ENCODE measurements at places on chromosomes 1 and 21. TPM values are rescaled to one million over a fixed set of nuclear protein-coding genes. Genes with fewer than 3 reads are reported as not detected.

GRCh38 chr1:38102636-38103035 is 56.0 kb upstream of the POU3F1 start:
- H3K4me1 ChIP-seq, result no peaks in the 10 kb centered on the region
- no peak for DNase-seq
- H3K36me3 ChIP-seq, result no peaks in the 10 kb centered on the region
- no peak overlapping the region for H3K27ac ChIP-seq

DNA sequence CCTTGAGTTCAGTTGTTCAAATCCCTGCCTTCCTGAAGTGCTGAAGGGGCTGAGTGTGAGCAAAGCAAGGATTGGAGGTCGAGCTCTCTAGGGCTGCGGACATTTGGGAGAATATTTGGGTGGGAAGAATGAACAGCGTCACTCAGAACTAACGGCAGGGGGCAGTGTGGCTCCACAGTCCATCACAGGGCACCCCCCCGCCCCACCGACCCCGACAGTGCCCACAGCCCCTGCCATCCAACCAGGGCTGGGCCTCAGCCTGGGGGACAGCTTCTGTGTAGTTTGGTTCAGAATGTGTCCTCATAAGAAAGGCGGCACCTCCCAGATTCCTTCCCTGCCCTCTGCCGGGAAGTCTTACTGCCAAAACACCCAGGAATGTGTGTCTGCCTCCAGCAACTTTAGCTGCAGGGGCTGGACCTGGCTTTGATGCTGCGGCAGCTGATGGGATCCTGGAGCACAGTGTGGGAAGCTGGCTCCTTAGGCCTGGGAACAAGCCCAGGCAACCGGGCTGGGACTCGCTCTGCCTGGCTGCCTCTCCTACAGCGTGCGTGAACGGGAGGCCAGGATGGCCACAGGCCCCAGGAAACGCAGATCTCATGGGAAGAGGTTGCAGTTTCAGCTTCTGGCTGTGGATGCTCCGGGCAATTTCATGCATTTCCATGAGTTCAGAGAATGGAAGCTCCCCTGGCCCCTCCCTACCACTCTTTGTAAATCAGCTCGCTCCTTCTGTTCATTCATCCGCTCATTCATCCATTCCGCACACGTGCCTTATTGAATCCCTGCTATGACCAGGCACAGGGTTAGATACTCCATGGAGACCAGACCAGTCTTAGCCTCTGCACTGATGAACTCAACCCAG is 104.9 kb upstream of the TMPRSS2 start:
- DNase-seq, result peak; percentile 8
- peaks cover 44% of the 10 kb centered on the region for H3K27me3 ChIP-seq
- no peaks in the 10 kb centered on the region for H3K36me3 ChIP-seq
- no peak overlapping the region for H3K4me3 ChIP-seq

- no peaks in the 10 kb centered on the region for H3K27me3 ChIP-seq
- peaks cover under 1% of the 10 kb centered on the region for H3K4me1 ChIP-seq
- no peak overlapping the region for H3K27ac ChIP-seq
- H3K36me3 ChIP-seq, result peaks cover 15% of the 10 kb centered on the region
Observed at GRCh38 chr1:41511239-41511540, 26.7 kb upstream of the EDN2 start.

DNA sequence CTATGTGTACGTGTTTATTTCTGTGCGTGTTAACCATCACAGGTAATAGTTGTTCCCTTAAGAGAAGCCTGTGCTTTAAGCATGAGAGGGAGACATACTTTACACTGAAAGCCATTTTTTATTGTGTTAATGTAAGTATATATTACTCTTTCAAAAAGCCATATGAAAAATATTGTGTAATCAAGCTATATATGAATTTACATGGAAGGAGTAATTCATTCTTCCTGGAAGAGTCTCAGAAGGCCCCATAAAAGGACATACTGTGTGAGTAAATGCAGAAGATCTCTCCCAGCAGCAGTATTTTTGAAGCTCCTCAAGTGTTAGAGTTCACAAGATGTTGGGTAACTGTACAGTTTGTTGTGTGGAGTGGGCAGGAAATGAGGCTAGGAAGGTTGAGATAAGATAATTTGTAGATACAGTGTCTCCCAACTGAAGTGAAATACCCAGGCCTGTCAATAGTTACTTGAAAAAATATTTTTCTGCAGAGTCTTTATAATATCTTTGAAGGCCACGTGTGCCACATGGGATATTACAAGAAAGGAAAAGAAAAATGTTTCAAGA is 138.3 kb downstream of the PTGER3 start:
- no peaks in the 10 kb centered on the region for H3K36me3 ChIP-seq
- H3K4me1 ChIP-seq, result peaks cover 5% of the 10 kb centered on the region

DNA sequence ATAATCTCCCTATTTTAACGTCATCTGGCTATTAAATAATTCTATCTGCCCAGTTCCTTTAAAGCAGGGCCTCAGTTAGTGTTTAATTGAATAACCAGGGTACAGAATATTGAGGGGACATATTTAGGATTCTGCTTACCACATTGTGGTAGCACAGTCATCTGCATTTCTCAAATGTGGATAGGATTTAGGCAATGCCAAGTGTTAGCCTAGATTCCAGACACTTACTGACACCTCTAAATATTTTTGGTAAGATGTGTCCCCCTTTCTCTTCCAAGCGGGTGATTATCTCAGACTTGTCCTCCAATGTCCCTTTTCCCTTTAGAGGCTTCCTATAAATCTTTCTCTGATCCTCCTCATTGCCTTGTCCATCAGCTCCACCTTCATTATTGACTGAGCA is 160.8 kb upstream of the HOOK1 start:
- H3K4me1 ChIP-seq, result no peaks in the 10 kb centered on the region
- H3K27me3 ChIP-seq, result no peaks in the 10 kb centered on the region
- no peak overlapping the region for H3K4me3 ChIP-seq
- no peak overlapping the region for H3K27ac ChIP-seq

DNA sequence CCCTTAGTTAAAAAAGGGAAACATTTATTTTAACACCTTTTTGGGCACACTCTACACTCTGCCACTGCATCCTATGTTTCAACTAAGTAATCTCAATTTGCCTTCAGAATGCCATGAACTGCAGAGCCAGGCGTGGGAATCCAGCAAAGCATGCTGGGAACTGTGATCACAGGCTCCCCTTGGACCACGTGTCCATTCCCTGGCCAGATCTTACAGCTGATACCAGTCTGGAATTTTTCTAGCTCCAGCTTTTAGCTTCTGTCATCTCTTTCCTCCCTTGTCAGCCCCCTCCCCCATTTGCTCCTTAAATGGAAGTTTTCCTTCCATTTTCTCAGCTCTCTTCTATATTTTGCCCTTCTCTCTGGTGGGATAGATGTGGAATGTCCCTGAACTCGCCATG is 29.4 kb downstream of the RCSD1 start:
- H3K27me3 ChIP-seq, result no peaks in the 10 kb centered on the region
- peaks cover 78% of the 10 kb centered on the region for H3K4me1 ChIP-seq
- H3K4me3 ChIP-seq, result no peak overlapping the region
- H3K27ac ChIP-seq, result peak overlapping the region; percentile 22

GRCh38 chr1:155080312-155081228 is 1.9 kb downstream of the EFNA3 start:
- no peaks in the 10 kb centered on the region for H3K36me3 ChIP-seq
- no peak for DNase-seq
- H3K27ac ChIP-seq, result no peak overlapping the region
- H3K27me3 ChIP-seq, result peaks cover 55% of the 10 kb centered on the region
- H3K4me3 ChIP-seq, result peak overlapping the region; percentile 23

CACHD1 gene
- total RNA-seq, result 3.4 TPM

SIPA1L2 gene
- total RNA-seq, result 1.7 TPM
